Stimulated activated CD8-positive, alpha-beta memory T cell treated with anti-CD3 and anti-CD28 coated beads, Interleukin-4, amount 100 ng/mL, for 1 hour (primary cell): ENCODE measurements at places on chromosomes 5 and 9.

- no peak for DNase-seq
Observed at GRCh38 chr5:11507156-11507910, 396.9 kb downstream of the CTNND2 start.

DNA sequence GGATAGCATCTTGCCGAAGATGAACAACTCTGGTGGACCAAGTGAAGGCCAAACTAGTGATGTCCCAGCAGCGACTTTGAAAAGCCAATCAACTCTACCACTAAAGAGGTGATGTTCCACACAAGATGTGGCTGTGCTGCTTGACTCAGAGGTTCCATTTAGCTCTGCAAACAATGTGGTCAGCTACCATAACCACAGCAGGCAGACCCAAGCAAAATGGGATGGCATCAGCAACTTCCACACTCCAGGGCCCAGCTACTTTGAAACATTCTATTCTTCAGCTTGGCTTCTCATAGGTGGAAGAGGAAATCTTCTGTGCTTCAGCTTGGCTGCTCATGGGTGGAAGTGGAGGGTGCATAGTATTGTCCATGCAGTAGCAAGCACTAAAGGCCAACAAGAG lies 70.5 kb downstream of the IRX2 start:
- DNase-seq = no peak

DNA sequence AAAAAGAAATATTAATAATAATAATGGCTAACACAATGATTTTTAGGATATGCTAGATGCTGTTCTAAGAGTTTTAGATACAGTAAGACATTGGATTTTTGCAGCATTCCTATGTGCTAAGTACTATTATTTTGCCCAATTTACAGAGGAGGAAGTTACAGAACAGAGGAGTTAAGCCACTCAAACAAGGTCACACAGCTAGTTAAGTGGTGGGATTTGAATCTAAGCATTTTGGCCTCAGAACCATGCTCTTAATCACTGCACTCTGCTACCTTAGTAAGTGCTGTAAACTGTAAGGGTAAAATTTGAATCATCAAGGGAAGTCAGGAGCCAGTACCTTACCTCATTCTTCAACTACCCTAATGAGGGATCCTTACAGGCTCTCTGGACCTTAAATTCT lies 25.4 kb downstream of the RPS23 start:
- DNase-seq = no peak

- no peak for DNase-seq
Observed at GRCh38 chr5:173772384-173773059, 115.6 kb upstream of the CPEB4 start.

- DNase-seq = no peak
Observed at GRCh38 chr5:153654504-153655200, 164.2 kb downstream of the GRIA1 start.
